Fibroblast of gingiva (primary cell): ENCODE measurements at places on chromosomes 5 and 9.

GRCh38 chr9:72420783-72421182 lies 55.8 kb upstream of the ZFAND5 start:
- DNase-seq: no peak

GRCh38 chr5:137036640-137037039 lies 462.5 kb downstream of the SPOCK1 start:
- no peak for DNase-seq

DNA sequence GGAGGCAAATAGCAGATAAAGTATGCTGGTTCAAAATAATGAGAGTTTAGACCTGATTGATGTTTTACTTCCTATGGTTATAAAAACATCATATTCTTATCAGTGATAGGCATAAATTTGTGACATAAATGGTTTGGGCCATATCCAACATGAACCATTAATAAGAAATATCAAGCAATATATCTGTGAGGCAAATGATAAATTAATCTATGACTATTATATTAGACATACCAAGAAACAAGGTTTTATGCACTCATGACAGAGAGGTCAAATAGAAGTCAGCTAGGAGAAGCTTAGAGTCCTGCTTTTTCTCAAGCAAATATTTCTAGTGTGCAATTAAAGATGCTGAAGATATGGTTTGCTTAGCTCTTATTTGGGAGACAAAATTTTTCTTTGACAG lies 10.4 kb downstream of the SMIM3 start:
- no peak for DNase-seq

DNA sequence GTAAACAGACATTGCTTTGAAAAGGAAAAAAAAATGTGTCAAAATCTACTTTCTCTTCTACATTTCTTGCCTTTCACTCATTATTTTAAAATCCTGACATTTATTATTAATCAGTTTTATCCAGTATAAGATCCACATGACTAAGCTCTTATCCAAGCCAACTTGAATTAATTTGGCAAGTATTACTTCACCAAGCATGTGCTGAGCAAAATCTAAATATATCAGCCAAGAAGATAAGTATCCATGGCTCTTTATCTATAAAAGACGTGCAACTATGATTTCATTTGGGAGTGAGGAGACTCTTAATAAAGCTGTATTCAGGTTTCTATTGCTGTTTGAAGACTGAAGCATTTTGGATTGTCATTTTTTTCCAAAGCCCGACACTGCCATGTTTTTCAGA lies 221.3 kb downstream of the TRIM36 start:
- DNase-seq: no peak

- DNase-seq: no peak
These were observed 116.7 kb downstream of the UGCG start for GRCh38 chr9:112013266-112013665.
